ENCODE measurements at places on chromosomes 3 and 15. TPM values are rescaled to one million over a fixed set of nuclear protein-coding genes. Genes with fewer than 3 reads are reported as not detected.

DNA sequence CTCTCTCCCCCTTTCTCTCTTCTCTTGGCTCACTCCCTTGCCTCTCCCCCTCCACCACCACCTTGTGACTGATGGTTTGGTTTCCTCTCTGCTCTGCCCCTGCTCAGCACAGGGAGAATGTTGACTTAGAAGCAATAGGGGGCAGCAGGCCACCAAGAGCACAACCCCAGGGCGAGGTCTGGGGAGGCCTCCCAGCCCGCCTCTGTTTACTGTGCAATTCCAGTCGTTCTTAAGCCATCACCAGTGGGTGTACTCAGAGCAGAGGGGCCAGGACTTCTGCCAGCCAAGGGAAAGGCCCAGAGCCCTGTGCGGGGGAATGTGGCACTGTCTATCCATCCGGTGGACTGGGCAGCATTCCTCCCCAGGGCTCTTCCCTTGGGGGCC lies 5.7 kb upstream of the APEH start:
- H3K4me1 ChIP-seq = peaks cover 10% of the 10 kb centered on the region
- H3K27me3 ChIP-seq = no peaks in the 10 kb centered on the region
- no peak for DNase-seq
- no peak overlapping the region for H3K4me3 ChIP-seq

GRCh38 chr3:24639061-24639460 lies 144.4 kb upstream of the THRB start:
- no peak overlapping the region for H3K4me3 ChIP-seq
- no peaks in the 10 kb centered on the region for H3K27me3 ChIP-seq
- no peaks in the 10 kb centered on the region for H3K4me1 ChIP-seq
- no peaks in the 10 kb centered on the region for H3K36me3 ChIP-seq

DNA sequence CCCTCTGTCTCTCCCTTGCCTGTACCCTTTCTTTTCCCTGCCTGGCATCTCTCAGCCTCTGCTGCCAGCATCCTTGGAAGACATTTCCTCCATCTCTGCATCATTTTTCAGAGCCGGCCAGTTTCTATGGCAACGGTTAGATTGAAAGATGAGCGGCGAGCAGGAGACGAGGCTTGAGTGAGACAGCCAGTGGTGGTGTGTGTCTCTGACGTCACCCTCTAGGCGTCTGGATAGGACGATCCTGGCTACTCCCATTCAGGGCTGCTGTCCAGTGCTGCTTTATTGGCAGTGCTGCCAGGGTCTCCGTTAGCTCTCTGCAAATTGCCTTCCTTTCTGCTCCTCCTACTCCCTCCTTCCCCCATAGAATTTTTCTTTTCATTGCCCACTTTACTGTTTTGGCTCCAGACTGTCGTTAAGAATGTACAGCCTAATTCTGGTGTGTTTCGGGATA lies 57.9 kb downstream of the TRAK1 start:
- H3K4me1 ChIP-seq = peaks cover 6% of the 10 kb centered on the region
- H3K27me3 ChIP-seq = no peaks in the 10 kb centered on the region
- no peaks in the 10 kb centered on the region for H3K36me3 ChIP-seq
- no peak overlapping the region for H3K27ac ChIP-seq
- no peak for DNase-seq

GRCh38 chr15:69164807-69165636 lies 4.6 kb downstream of the GLCE start:
- peaks cover 13% of the 10 kb centered on the region for H3K4me1 ChIP-seq
- no peaks in the 10 kb centered on the region for H3K36me3 ChIP-seq

DNA sequence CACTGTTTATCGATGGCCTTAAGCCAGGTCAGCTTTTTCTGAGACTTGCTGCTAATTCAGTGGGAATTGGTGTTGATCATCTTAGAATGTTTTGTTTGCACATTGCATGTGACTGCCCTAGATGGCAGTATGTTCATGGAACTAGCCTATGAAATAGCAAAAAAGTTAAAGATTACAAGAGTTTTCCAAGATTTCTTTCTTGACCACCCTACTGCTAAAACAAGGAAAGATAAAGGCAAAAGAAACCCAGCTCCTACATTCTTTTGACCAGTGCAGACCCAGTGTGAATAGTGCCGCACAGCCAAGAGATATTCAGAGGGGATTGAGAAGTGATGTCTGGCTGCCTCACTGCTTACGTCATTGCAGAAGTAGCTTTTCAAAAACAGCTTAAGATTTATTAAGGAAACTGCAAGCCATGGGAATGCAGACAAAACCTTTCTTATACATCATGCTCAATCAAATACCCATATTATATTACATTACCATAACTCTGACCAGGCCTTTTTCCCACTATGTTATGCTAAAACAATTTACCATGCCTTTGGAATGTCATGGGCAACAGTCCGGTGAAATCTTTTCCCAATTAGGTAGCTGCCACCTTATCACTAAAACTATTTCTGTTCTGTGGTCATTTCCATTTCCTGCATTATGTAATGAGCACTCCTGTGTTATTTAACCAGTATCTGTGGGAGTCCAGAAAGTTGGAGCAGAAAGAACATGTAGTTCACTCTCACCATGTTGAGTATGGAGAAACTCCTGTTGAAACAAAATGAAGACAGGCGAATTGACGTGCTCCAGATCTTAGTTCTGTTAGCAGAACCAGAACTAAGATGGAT lies 6.0 kb downstream of the PHLDB2 start:
- no peak for DNase-seq
- H3K4me3 ChIP-seq = no peak overlapping the region
- H3K27ac ChIP-seq = no peak overlapping the region
- no peaks in the 10 kb centered on the region for H3K36me3 ChIP-seq
- peaks cover 25% of the 10 kb centered on the region for H3K27me3 ChIP-seq
- H3K4me1 ChIP-seq = peaks cover 7% of the 10 kb centered on the region

DNA sequence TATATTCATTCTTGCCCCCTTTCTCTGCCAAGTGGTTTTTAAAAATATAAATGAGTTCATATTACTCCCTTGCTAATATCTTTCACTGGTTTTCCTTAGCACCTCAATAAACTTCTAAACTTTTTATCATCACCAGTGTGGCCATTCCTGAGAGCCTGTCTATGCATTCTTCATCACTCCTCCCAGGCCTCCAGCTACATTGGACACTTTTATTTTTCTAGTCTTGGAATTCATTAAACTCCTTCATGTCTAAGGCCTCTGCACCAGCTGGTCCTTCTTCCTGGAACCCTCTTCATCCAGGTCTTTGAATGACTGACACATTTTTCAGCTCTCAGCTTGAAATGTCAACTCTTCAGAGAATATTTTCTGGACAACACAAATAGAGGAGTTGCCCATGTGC lies 120.4 kb upstream of the P2RY1 start:
- H3K4me3 ChIP-seq = no peak overlapping the region
- H3K36me3 ChIP-seq = no peaks in the 10 kb centered on the region
- no peak overlapping the region for H3K27ac ChIP-seq
- H3K4me1 ChIP-seq = no peaks in the 10 kb centered on the region
- H3K27me3 ChIP-seq = no peaks in the 10 kb centered on the region

GRCh38 chr3:28186748-28187147 lies 54.7 kb upstream of the CMC1 start:
- H3K27ac ChIP-seq = no peak overlapping the region
- DNase-seq = no peak
- H3K36me3 ChIP-seq = no peaks in the 10 kb centered on the region
- no peak overlapping the region for H3K4me3 ChIP-seq

- no peak overlapping the region for H3K4me3 ChIP-seq
- no peak for DNase-seq
- no peaks in the 10 kb centered on the region for H3K4me1 ChIP-seq
- peaks cover 2% of the 10 kb centered on the region for H3K27me3 ChIP-seq
- H3K36me3 ChIP-seq = no peaks in the 10 kb centered on the region
Measured at GRCh38 chr15:81950841-81951414, 94.9 kb downstream of the MEX3B start.

DNA sequence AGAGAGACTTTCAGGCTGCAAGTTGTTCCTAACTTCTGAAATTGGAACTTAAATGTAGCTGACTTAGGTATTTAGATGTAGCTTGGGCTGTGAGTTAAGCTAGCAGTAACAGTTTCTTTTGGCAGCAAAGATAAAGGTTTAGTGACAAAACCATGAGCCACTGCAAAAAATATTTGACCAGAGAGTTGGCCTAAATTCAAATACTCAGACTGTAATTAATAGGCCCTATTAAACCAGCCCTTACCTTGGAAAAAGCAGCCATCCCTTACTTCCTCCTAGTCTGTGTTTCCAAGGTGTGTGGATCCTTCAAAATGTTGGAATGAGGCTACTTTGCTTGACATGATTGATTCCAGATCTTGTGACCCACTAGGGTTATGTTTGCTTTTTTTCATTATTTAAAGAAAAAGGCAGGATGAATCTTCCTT lies 8.2 kb downstream of the TPM1 start:
- H3K4me3 ChIP-seq = no peak overlapping the region
- peaks cover 11% of the 10 kb centered on the region for H3K27me3 ChIP-seq
- H3K27ac ChIP-seq = no peak overlapping the region
- DNase-seq = no peak

DNA sequence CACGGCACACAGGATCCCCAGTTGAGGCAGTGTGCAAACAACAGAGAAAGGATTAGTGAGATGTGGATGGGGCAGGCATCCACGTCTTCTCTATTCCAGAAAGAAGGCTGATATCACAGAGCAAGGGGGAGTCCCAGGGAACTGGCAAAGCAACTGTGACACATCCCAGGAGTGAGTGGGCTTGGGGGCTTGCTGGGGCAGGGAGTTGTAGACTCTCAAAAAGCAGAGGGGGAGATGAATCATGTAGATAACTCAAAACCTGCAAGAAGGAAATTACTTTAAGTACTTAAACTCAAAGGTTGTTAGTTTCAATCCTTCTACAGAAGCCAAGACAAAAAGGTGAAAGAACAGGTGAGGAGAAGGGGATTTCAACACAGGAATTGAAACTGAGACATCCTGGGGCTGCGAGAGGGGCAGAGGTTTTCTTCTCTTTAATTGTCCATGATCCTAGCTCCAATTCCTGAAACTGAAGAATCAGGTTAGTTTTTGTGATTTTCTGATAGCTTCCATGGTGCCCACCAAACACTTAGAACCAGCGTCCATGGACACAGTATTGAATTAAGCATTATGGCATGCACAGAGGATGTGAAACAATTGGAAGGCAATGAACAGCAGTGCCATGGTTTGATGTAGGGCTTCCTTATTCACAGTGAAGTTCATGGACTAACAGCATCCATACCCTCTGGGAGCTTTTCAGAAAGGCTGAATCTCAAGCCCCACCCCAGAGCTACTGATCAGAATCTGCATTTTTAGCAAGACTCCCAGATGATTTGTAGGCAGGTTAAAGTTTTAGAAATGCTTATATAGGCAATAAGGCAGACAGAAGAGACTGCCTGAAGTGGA lies 52.0 kb downstream of the CCR3 start:
- no peak overlapping the region for H3K4me3 ChIP-seq
- no peaks in the 10 kb centered on the region for H3K36me3 ChIP-seq
- H3K27ac ChIP-seq = peak overlapping the region; percentile 1
- peaks cover 18% of the 10 kb centered on the region for H3K27me3 ChIP-seq

DNA sequence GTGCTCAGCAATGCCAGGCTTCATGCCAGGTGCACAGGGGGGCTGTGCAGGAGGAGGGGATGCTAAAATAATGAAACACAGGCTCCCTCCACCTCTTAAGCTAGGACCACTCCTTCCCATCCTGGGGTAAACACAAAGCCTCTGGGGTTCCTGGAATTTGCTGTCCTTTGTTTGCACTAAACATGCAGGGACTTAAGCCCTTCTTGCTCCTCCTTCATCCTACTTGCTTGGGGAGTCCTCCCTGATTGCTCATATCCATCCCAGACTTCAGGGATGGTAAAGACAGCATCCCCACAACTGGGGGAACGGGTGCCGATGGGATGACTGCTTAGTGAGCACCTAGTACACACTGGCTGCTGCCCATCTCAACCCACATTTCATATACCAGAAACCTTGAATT lies 5.1 kb downstream of the LINGO1 start:
- H3K36me3 ChIP-seq = no peaks in the 10 kb centered on the region
- H3K27ac ChIP-seq = no peak overlapping the region
- DNase-seq = no peak
- no peaks in the 10 kb centered on the region for H3K4me1 ChIP-seq
- peaks cover 18% of the 10 kb centered on the region for H3K27me3 ChIP-seq
- no peak overlapping the region for H3K4me3 ChIP-seq

- H3K36me3 ChIP-seq = no peaks in the 10 kb centered on the region
- DNase-seq = no peak
- H3K4me3 ChIP-seq = no peak overlapping the region
Measured at GRCh38 chr3:128499724-128500275, 6.8 kb upstream of the GATA2 start.

DNA sequence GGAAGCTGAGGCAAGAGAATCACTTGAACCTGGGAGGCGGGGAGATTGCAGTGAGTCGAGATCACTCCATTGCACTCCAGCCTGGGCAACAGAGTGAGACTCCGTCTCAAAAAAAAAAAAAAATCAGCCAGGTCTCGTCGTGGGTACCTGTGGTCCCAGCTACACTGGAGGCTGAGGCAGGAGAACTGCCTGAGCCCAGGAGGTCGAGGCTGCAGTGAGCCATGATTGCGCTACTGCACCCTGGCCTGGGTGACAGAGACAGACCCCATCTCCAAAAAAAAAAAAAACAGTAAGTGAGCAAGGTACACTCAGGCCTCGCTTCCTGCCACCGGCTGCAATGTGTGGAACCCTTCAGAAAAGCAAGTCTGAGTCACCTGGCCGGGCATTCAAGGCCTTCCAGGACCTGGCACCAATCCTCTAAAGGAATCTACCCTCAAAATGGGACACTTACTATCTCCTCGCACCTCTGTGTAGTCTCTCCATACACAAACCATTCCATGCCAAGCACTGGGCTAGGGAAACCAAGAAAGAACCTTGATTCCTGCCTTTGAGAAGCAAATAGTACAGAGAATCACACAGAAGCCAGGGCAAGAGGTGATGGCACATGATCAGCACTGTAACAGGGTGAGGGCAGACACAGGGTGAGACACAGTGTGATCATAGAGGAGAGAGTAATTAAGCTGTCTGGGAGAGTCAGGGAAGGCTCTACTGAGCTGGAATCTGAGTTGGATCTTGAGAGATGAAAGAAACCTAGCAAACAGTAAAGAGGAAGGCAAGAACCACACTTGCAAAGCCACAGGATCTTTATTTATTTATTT lies 9.7 kb downstream of the SCAMP2 start:
- peaks cover 60% of the 10 kb centered on the region for H3K4me1 ChIP-seq
- H3K4me3 ChIP-seq = no peak overlapping the region
- peaks cover 13% of the 10 kb centered on the region for H3K36me3 ChIP-seq
- H3K27me3 ChIP-seq = no peaks in the 10 kb centered on the region

- no peak overlapping the region for H3K4me3 ChIP-seq
- no peaks in the 10 kb centered on the region for H3K4me1 ChIP-seq
- H3K27ac ChIP-seq = no peak overlapping the region
- H3K36me3 ChIP-seq = no peaks in the 10 kb centered on the region
- peaks cover 11% of the 10 kb centered on the region for H3K27me3 ChIP-seq
- no peak for DNase-seq
Measured at GRCh38 chr15:68512598-68512997, 66.2 kb upstream of the CORO2B start.

DNA sequence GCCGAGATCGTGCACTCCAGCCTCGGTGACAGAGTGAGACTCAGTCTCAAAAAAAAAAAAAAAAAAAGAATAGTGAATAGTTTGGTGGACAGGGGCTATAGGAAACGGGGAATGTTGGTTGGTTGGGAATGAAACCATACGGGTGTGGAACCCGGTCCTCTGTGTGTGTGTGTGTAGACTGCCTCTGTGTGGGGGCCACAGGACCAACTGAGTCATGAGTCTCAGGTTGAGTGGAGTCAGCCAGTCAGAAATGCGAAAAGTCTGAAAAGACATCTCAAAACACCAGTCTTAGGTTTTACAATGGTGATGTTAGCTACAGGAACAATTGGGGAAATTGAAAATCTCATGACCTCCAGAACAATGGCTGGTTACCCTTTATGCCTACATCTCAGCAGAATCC lies 44.5 kb downstream of the ZDHHC19 start:
- peaks cover 11% of the 10 kb centered on the region for H3K4me1 ChIP-seq
- H3K4me3 ChIP-seq = no peak overlapping the region
- DNase-seq = peak; percentile 52
- H3K27me3 ChIP-seq = no peaks in the 10 kb centered on the region

The FAM227B gene
- 2.0 TPM for total RNA-seq

The PCNP gene
- total RNA-seq = 261 TPM

The MUC20 gene
- 0.84 TPM for total RNA-seq

Data from activated naive CD4-positive, alpha-beta T cell treated with anti-CD3 and anti-CD28 coated beads for 36 hours (primary cell).